Progenitor cell of endocrine pancreas (in vitro differentiated cells): ENCODE measurements at places on chromosomes 3 and 15. TPM values are rescaled to one million over a fixed set of nuclear protein-coding genes. Genes with fewer than 3 reads are reported as not detected.
A peak's percentile ranks its signal among the peaks of the same experiment; 100 is the strongest.

Gene MINDY2
- 23.1 and 27.1 TPM in 2 replicates for total RNA-seq

DNA sequence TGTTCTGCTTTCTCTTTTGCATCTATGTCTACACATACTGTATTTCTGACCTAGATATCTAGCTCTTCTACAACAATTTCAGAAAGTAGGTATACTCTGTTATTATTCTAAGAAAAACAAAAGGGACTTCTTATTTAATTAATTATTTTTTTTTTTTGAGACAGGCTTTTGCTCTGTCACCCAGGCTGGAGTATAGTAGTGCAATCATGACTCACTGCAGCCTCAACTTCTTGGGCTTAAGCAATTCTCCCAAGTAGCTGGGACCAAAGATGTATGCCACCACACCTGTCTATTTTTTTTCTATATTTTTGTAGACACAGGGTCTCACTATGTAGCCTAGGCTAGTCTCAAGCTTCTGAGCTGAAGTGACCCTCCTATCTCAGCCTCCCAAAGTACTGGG lies 130.6 kb downstream of the MBNL1 start:
- DNase-seq: no peak
- H3K27me3 ChIP-seq: no peaks in the 10 kb centered on the region
- no peak overlapping the region for H3K4me3 ChIP-seq
- H3K36me3 ChIP-seq: peaks cover 3% of the 10 kb centered on the region
- H3K27ac ChIP-seq: no peak overlapping the region
- H3K4me1 ChIP-seq: peaks cover 15% of the 10 kb centered on the region

GRCh38 chr3:42043099-42043813 lies 47.9 kb upstream of the TRAK1 start:
- no peak for DNase-seq
- no peaks in the 10 kb centered on the region for H3K36me3 ChIP-seq
- peak overlapping the region; percentile 23 for H3K4me3 ChIP-seq
- peaks cover 22% of the 10 kb centered on the region for H3K4me1 ChIP-seq
- H3K27ac ChIP-seq: peak overlapping the region; percentile 91
- no peaks in the 10 kb centered on the region for H3K27me3 ChIP-seq

DNA sequence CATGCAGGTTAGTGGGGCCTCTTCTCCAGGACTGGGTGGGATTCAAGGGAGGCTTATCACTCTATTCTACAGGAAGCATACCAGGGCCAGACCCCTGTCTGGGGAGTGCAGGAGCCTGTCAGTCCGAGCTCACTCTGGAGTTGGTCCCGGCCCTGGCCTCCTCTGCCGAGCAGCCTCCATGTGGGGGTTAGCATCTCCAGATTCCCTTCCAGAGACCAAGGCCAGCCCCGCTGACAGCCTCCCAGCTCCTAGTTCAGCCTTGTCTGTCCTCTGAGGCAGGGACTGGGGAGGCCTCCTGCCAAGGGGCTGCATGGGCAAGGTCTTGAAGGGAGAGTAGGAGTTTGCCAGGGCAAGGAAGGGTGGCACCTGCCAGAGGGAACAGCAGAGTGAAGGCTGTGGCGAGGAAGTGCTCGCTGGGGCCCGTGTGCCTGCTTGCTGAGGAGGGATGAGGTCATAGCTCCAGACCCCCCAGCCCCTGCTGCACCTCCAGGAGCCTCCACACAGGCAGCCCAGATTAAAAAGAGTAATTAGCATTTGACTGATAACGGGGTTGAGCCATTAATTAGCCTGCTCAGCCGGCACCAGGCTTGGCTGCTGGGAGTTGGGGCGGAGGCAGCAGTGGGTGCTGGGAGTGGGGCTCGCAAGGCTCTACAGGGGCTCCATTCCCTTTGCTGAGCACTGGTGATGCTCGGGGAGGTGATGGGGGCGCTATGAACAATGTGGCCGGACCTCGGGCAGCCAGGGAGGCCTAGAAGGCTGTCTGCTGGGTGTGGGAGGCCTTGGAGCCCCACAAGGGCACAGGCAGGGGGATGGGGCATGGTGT lies 54.3 kb downstream of the DNAJB8 start:
- H3K27me3 ChIP-seq: peaks cover 35% of the 10 kb centered on the region
- no peak overlapping the region for H3K4me3 ChIP-seq
- DNase-seq: no peak
- peak overlapping the region; percentile 42 for H3K27ac ChIP-seq

DNA sequence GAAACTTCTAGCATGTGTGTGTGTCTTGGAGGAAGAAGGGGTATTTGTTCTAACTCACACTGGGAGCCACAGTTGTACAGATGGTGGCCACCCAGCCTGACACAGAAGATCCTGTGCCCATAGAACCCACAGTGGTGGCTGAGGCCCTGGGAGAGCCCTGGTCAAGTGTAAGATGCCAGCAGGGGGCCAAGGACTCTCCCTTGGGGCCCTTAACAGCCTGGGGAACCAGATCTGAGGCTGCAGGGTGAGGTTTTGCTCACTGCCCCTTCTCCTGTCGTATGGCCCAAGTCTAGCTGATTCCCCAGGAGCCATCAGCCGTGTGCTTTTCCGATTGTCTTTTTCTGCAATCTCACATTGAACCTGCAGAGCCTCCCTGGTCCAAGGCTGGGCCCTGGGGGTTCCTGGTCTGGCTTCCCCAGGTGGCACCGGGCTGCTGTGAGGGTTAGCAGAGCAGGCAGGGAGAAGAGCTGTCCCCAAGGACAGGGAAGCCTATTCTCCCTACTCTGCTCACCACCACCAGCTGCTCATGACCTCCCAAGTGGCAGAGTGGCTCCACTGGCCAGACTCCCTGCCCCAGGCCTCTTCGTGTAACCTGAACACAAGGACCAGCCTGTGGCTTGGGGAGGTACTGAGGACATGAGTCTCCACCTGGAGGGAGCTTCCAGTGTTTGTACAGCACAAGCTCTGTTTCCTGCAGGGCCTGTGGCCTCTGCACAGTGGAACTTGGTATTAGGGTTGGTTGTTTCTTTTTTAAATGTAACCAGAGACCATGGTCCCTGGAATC lies 51.9 kb downstream of the CA12 start:
- no peak overlapping the region for H3K27ac ChIP-seq
- H3K27me3 ChIP-seq: peaks cover 19% of the 10 kb centered on the region
- no peak overlapping the region for H3K4me3 ChIP-seq
- H3K4me1 ChIP-seq: no peaks in the 10 kb centered on the region
- no peaks in the 10 kb centered on the region for H3K36me3 ChIP-seq

Gene GOLGA6L10
- total RNA-seq: 8.7 and 9.5 TPM in 2 replicates

DNA sequence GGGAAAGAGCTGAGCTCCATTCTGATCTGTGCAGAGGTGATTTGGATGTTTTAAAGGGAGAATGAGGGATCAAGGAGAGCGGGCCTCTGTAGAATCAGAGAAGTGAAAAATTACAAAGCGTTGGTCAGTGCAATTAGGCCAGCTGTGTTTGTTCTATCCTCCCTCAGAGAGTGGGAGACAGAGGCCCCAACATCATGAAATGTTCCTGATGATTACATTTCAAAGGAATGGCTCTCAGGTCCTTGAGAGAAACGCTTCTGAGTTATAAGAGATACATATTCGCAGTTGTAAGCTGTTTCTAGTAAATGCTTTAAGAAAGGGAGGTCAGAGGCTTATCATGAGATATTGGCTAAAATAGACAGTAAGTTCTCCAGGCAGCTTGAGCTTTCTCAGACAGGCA lies 15.7 kb upstream of the CAND2 start:
- H3K27me3 ChIP-seq: no peaks in the 10 kb centered on the region
- no peak for DNase-seq
- no peak overlapping the region for H3K4me3 ChIP-seq
- H3K4me1 ChIP-seq: peaks cover 17% of the 10 kb centered on the region
- H3K36me3 ChIP-seq: no peaks in the 10 kb centered on the region

Gene C3orf20
- 0.13 and 0.19 TPM in 2 replicates for total RNA-seq

- H3K27me3 ChIP-seq: no peaks in the 10 kb centered on the region
- no peak for DNase-seq
- H3K4me3 ChIP-seq: no peak overlapping the region
- H3K27ac ChIP-seq: no peak overlapping the region
- H3K4me1 ChIP-seq: no peaks in the 10 kb centered on the region
These were observed 11.7 kb downstream of the SH2D7 start for GRCh38 chr15:78104119-78104479.

GRCh38 chr3:169203631-169204550 lies 459.6 kb downstream of the MECOM start:
- peaks cover 9% of the 10 kb centered on the region for H3K4me1 ChIP-seq
- H3K27ac ChIP-seq: no peak overlapping the region
- no peaks in the 10 kb centered on the region for H3K27me3 ChIP-seq
- H3K4me3 ChIP-seq: no peak overlapping the region
- no peak for DNase-seq
- H3K36me3 ChIP-seq: peaks cover 4% of the 10 kb centered on the region

Gene NPAP1
- 0.65 and 0.67 TPM in 2 replicates for total RNA-seq

Gene JAGN1
- total RNA-seq: 30.5 and 33.0 TPM in 2 replicates

- H3K27ac ChIP-seq: no peak overlapping the region
- H3K27me3 ChIP-seq: no peaks in the 10 kb centered on the region
- no peak overlapping the region for H3K4me3 ChIP-seq
- DNase-seq: no peak
These were observed 89.1 kb downstream of the WDR49 start for GRCh38 chr3:167564612-167565011.

DNA sequence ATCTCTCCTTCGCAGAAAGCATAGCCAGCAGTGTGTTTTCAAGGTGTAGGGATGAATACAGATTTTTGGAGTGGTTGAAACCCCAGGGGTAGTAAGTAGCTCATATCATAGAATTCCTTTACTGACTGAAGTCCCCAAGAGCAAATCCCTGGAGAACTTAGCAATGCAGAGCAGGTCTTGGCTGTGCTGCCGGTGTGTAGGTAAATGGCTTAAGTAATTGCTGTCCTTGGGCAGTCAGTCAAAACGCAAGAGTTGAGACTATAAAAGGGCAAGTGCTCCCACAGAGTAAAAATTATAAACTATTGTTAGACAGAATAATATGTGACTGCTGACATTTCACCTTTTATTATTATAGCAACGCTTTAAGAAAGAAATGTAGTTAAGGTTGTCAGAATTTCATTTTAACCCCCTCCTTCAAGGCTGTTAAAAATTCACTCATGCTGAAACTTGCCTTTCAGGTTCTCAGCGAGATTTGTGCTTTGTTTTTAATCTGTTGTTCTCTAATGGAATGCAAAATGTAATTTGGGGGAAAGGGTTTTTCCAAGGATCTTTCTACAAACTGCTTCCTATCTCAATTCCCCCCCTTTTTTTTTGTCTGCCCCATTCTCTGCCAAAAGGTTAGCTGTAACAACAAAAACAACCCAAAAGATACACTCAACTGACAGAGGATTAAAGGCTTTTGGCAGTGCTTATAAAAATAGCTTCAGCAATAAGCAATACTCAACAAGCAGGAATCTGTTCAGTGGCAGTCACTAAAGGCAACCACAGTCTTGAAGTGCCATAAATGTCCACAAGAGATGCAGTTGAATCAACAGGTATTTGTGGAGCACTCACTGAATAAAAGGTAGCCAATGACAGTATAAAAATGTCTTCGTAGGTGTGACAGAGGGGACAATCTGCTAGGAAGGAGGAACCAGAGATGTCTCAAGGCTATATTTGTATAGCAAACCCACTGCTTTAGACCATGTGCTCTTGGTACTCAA lies 105.3 kb downstream of the THRB start:
- peaks cover 17% of the 10 kb centered on the region for H3K27me3 ChIP-seq
- H3K4me3 ChIP-seq: no peak overlapping the region
- H3K4me1 ChIP-seq: peaks cover 11% of the 10 kb centered on the region
- peak overlapping the region; percentile 53 for H3K27ac ChIP-seq
- H3K36me3 ChIP-seq: no peaks in the 10 kb centered on the region

DNA sequence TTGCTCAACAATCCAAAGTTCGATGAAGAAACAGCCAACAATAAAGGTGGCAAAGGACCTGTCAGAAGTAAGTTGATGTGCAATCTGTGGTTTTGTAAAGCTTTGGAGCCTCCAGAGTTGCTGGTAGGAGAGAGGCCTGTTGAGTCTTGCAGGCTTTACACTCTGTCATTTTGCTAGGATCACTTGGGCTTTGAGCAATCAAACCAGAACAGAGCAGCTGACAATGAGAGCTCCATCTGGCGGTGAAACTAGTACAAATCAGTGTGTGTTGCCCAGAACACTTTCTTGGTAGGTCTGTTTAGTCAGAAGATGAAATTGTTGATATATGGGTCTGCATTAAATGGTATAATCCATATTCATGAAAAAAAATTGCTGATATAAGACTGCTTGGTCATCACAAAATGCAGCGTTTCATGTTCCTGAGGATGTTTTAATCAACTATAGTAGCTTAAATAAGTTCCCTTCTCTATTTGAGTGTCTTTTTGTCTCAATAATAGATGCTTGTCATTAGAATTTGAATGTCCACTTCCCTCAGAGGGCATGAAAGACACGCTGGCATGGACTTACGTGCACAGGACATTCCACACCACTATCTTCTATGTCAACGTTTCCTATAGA lies 25.7 kb downstream of the TMOD2 start:
- no peak overlapping the region for H3K27ac ChIP-seq
- H3K4me3 ChIP-seq: no peak overlapping the region
- H3K36me3 ChIP-seq: peaks cover 8% of the 10 kb centered on the region
- H3K4me1 ChIP-seq: peaks cover under 1% of the 10 kb centered on the region

Gene P2RY1
- total RNA-seq: 2.1 and 2.3 TPM in 2 replicates

Gene ZNF660
- 22.6 and 27.1 TPM in 2 replicates for total RNA-seq

Gene MTHFS
- total RNA-seq: 33.3 and 33.6 TPM in 2 replicates

Gene IL17RE
- total RNA-seq: 4.9 and 7.0 TPM in 2 replicates

DNA sequence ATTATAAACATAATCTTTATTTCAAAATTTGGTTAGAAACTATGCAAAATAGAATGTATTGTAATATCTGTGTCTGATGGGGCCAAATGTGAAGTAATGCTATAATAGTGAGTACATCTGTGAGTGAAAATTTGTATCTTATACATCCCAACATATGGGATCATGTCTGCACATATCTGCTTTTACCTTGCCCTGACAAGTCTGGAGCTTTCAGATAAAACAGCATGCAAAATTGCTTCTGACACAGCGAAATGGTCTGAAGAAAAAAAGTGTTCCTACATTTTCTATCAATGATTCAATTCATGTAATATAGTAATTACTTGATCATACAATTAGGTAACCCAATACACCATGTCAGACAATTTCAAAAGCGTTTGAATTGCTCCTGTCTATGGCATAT lies 58.1 kb upstream of the P3H2 start:
- peaks cover 12% of the 10 kb centered on the region for H3K4me1 ChIP-seq
- no peak for DNase-seq
- no peak overlapping the region for H3K4me3 ChIP-seq
- peaks cover 7% of the 10 kb centered on the region for H3K27me3 ChIP-seq
- H3K27ac ChIP-seq: no peak overlapping the region

DNA sequence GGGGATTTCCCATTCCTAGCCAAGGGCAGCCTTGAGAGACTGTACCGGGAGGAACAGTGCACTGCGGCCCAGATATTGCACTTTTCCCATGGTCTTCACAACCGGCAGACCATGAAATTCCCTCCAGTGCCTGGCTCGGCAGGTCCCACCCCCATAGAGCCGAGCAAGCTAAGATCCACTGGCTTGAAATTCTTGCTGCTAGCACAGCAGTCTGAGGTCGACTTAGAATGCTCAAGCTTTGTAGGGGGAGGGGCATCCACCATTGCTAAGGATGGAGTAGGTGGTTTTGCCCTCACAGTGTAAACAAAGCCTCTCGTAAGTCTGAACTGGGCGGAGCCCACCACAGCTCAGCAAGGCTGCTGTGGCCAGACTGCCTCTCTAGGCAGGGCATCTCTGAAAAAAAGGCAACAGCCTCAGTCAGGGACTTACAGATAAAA lies 156.3 kb downstream of the FRMD5 start:
- peaks cover 1% of the 10 kb centered on the region for H3K4me1 ChIP-seq
- H3K4me3 ChIP-seq: peak overlapping the region; percentile 25
- peak; percentile 9 for DNase-seq
- no peak overlapping the region for H3K27ac ChIP-seq

- peaks cover 9% of the 10 kb centered on the region for H3K36me3 ChIP-seq
- H3K4me1 ChIP-seq: peaks cover 5% of the 10 kb centered on the region
- DNase-seq: no peak
These were observed 70.0 kb downstream of the MTHFS start for GRCh38 chr15:79826800-79827199.

Gene TNFAIP8L3
- total RNA-seq: 0.27 TPM in 1 of 2 replicates, not detected in the other

Gene GOLGA6L6
- not detected in 2 replicates for total RNA-seq
